ENCODE measurements at places on chromosomes 13 and 19.

GRCh38 chr19:19823916-19824315 lies 2.4 kb upstream of the ZNF506 start:
- DNase-seq: no peak

DNA sequence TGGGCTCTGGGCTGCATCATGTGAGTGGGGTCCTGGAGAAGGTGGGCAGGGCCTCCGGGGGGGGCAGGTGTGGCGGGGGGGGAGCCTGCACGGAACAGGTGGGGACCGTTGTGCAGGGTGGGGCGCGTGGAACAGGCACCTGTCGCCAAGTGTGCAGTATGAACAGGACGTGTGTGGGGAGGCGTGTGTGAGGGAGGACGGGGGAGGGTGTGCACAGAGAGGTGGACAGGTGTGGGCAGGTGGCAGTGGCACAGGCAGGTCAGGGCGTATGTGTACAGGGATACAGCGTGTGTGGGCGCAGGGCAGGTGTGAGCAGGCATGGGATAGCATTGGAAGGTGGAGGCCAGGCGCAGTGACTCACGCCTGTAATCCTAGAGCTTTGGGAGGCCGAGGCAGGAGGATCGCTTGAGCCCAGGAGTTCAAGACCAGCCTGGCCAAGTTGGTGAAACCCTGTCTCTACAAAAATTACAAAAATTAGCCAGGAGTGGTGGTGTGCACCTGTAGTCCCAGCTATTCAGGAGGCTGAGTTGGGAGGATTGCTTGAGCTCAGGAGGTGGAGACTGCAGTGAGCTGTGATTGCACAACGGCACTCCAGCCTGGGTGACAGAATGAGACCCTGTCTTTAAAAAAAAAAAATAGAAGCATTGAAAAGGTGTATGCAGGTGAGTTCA lies 3.2 kb downstream of the PLK5 start:
- DNase-seq: no peak

GRCh38 chr13:89846926-89847585 lies 1500.4 kb upstream of the MIR17HG start:
- no peak for DNase-seq

GRCh38 chr13:44451651-44452050 lies 78.0 kb downstream of the SERP2 start:
- DNase-seq: no peak

DNA sequence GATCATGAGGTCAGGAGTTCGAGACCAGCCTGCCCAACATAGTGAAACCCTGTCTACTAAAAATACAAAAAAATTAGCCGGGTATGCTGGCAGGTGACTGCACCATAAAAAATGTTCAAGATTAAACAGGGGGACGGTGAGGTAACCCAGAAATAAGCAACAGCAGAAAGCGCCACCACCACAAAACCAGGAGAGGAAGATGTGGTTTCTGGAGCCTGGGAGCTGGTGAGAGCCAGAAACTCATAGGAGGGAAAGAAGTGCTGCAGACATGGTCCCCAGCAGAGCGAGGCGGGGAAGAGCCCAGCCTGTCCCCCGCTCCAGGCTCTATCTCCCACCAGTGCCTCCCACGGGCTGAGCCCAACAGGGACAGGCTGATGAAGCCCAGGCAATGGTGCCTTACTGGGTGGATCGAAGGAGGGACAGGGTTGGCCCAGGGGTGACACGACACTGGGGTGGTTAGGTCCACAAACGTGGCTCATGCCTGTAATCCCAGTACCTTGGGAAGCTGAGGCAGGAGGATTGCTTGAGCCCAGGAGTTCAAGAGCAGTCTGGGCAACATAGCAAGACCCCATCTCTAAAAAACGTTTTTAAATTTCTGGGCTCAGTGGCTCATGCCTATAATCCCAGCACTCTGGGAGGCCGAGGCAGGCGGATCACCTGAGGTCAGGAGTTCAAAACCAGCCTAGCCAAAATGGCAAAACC lies 19.0 kb downstream of the SPC24 start:
- no peak for DNase-seq

DNA sequence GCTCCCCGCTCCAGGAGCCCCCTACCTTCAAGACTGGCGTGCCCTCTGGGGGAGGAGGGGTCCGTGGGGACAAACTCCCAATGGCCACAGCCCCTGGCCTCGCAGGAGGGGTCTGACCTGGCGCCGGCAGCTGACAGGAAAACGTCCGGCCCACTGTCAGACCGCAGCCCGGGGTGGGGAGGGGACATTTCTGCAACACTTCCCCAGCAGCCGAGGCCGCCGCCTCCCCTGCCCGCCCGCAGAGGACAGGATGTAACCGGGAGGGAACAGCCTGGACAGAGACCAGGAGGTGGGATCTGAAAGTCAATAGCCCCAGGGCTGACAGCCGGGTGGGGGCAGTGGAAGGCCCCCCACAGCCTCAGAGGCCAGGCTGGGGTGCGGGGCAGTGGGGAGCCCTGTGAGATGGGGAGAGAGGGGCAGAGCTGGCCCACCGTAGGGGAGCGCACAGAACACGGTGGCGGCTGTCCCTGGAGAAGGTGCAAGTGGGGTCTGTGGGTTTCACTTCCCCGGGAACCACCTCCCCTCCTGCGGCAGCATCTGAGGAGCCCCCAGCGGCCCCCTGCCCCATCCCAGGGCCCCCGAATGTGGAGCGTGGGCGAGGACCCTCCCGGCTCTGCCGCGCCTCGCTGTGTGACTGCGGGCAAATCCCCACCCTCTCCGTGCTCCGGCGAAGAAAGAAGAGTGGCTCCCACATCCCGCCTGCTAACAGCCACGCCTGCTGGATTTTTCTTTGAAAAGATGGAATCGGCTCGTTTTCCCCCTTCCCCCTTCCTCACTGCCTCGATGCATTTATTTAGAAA lies at the start of gene PEAK3:
Gene PEAK3, minus strand, starts transcription at position 114 of the 800 bp plus-strand sequence. CDS start 1,244 bp downstream, outside the sequence.
- no peak for DNase-seq
